ENCODE measurements at places on chromosomes 16 and 17.

DNA sequence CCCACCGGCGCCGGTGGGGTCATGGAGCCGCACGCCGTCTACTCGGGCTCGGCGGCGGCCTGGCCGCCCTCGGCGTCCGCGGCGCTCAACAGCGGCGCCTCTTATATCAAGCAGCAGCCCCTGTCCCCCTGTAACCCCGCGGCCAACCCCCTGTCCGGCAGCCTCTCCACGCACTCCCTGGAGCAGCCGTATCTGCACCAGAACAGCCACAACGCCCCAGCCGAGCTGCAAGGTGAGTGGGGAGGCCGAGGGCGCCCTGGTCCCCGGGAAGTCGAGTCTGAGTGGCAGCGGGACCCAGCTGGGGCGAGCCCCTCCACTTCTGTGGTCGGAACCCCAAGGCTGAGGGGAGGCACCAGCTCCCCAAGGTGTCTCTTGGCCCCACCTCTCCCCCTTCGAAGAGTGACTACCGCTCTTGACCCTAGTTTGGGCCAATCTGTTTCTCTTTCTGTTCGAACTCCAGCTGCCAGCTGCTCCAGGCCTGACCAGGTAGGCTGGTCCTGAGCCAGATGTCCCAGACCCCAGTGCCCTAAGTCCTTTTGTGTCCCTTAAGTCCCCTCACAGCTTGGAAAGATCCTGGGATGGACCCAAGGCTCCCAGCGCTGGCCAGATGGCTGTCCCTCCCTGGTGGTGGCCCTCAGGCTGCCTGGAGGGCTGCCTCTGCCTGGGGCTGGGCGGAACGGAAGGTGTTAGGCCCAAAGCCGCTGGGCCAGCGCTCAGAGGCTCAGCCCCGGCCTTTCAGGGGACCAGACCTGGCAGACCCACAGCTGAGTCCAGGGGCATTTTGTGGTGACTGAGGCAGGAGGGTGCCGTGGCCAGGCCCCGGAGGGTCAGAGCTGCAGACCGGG lies 1.2 kb downstream of the FOXF1 start:
- no peaks in the 10 kb centered on the region for H3K36me3 ChIP-seq
- peaks cover 31% of the 10 kb centered on the region for H3K4me1 ChIP-seq
- H3K27ac ChIP-seq: no peak overlapping the region

GRCh38 chr17:66706851-66707450 lies 128.0 kb upstream of the CACNG5 start:
- no peaks in the 10 kb centered on the region for H3K36me3 ChIP-seq

GRCh38 chr17:80191192-80191591 lies 21.4 kb downstream of the CARD14 start:
- DNase-seq: no peak
- no peak overlapping the region for H3K27ac ChIP-seq
- no peak overlapping the region for H3K4me3 ChIP-seq
- H3K4me1 ChIP-seq: peaks cover 3% of the 10 kb centered on the region
- H3K27me3 ChIP-seq: peaks cover 12% of the 10 kb centered on the region

DNA sequence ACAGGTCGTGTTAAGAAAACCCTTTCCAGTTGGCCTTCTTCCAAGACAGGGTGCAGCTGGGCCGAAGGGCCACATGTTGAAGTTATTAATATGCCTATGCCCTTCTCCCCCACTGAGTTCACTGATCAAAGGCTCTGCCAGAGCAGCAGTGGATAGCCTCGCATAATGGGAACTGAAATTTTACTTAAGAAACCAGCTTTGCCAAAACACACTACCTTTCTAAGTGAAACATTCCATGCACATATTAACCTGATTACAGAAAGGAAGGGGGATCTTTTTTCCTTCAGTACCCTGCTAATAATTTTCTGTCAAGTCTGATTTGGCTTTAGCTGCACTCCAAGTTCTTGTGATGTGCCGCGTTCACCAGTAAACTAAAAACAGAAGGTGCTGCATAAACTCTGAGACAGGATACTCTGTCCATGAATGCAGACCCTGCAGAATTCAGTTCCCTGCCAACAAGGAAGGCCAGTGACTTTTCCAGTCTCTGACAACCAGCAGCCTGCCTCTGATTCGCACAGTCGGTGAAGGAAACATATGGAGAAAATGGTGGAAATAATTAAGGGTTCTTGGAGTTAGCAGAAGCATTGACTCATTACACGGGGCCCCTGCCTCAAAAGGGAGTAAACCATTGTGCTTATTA lies 283.8 kb downstream of the ZFHX3 start:
- DNase-seq: no peak
- H3K27ac ChIP-seq: no peak overlapping the region

DNA sequence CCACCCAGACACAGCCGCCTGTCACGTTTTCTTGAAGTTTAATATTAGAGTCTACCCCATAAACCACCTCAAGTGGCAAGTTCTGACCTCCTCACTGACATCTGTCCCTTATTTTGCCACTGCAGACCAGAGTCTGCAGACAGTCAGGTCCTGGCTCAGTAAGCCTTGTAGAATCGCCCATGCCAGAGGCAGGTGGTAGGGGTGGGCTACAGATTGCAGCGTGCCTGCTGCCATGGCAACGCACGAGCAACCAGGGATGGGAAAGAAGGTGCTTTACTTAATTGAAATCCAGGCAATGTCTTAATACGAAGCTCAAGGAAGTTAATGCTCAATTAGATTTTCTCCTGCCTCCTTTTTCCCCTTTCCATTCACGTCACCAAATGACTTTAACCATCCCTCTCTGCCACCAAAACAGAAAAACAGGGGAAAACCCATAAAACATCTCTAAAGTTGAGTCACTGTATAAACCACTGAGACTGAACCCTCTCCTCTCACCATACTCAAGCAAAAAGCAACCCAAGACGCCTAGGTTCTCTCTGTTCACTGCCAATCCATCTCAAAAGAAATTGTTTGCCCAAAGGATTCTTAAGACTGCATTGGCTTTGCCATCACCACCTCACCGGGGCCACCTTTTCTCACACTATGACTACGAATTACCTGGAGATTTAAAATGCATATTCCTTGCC lies 228.8 kb downstream of the SLC39A11 start:
- H3K4me3 ChIP-seq: no peak overlapping the region
- H3K27ac ChIP-seq: no peak overlapping the region
- no peaks in the 10 kb centered on the region for H3K4me1 ChIP-seq
- DNase-seq: no peak
- no peaks in the 10 kb centered on the region for H3K27me3 ChIP-seq

DNA sequence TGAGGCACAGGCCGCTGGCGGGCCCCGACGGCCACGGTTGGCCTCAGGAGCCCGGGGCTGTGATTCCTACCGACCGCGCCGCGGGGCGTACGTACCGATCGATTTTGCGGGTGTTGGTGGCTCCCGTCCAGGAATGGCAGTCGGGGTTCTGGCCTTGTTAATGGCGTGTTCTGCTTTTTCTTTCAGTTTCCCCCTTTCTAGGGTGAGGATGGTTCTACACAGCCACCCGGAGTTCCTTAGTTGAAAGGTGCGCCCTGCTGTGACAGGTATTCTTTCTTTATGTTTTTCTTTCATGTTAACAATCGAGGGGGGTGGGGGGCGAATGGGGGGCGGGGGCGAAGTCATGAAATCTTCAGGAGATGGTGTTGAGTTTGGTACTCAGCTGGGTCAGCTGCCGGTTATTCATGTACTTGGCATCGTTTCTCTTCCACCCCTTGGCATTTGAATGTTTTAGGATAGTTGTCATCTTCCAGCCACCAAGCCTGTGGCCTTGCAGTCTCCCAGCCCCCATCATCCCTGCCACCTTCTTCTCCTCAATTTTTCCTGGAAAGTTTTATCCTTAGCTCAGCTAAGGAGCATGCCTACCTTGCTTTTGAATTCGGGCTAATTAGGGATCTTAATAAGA lies 802 bp downstream of the CYLD start:
- peaks cover 6% of the 10 kb centered on the region for H3K36me3 ChIP-seq
- DNase-seq: peak; percentile 34
- no peaks in the 10 kb centered on the region for H3K27me3 ChIP-seq
- H3K4me3 ChIP-seq: peak overlapping the region; percentile 61
- peaks cover 36% of the 10 kb centered on the region for H3K4me1 ChIP-seq

DNA sequence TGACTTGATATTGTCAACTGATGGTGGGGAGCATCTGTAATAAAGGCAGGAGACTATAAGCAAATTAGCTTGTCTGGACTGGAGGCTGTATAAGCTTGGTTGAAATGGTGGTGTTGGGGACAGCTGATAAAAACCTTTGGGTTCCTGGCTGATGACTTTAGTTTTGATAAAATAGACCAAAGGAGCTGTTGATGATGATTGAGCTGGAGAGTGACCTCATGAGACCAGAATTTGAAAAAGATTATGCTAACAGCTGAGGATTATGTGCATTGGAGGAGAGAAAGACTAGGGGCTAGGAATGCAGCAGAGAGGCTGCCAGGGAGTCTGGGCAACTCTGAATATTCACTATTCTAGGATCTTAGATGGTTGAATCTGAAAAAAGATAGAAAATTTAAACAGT lies 8.7 kb upstream of the CDC27 start:
- no peak for DNase-seq
- H3K4me1 ChIP-seq: no peaks in the 10 kb centered on the region
- no peak overlapping the region for H3K4me3 ChIP-seq
- H3K27ac ChIP-seq: no peak overlapping the region
- H3K36me3 ChIP-seq: no peaks in the 10 kb centered on the region

- H3K27ac ChIP-seq: no peak overlapping the region
- H3K4me1 ChIP-seq: peaks cover 4% of the 10 kb centered on the region
- no peak for DNase-seq
- peak overlapping the region; percentile 71 for H3K4me3 ChIP-seq
- H3K27me3 ChIP-seq: peaks cover 62% of the 10 kb centered on the region
- H3K36me3 ChIP-seq: no peaks in the 10 kb centered on the region
These were observed 576 bp downstream of the EPOP start for GRCh38 chr17:38674014-38674748.

- no peaks in the 10 kb centered on the region for H3K36me3 ChIP-seq
- no peak overlapping the region for H3K27ac ChIP-seq
- H3K4me1 ChIP-seq: no peaks in the 10 kb centered on the region
- no peaks in the 10 kb centered on the region for H3K27me3 ChIP-seq
These were observed 703.8 kb downstream of the CDH8 start for GRCh38 chr16:61332461-61332860.

GRCh38 chr17:59433586-59433985 lies 102.1 kb downstream of the YPEL2 start:
- H3K27me3 ChIP-seq: no peaks in the 10 kb centered on the region
- H3K36me3 ChIP-seq: no peaks in the 10 kb centered on the region
- H3K27ac ChIP-seq: no peak overlapping the region
- peaks cover 26% of the 10 kb centered on the region for H3K4me1 ChIP-seq
